ENCODE measurements at places on chromosomes 2 and 18. TPM values are rescaled to one million over a fixed set of nuclear protein-coding genes. Genes with fewer than 3 reads are reported as not detected.

Gene HOXD9
- 1.4 TPM for total RNA-seq

Gene SCG2
- 0.82 TPM for total RNA-seq

Gene CYP26B1
- total RNA-seq, result 12.8 TPM

Gene ADRA2B
- total RNA-seq, result 0.13 TPM

Gene SOX11
- not detected for total RNA-seq

Gene PLGLB2
- total RNA-seq, result not detected

Gene COL4A4
- 2.4 TPM for total RNA-seq

Gene KIAA2012
- not detected for total RNA-seq

Gene ATOH8
- total RNA-seq, result 10.5 TPM

Gene DSG1
- not detected for total RNA-seq

Gene MROH2A
- total RNA-seq, result 0.12 TPM

Gene SIGLEC15
- not detected for total RNA-seq

Gene CCDC150
- total RNA-seq, result 4.8 TPM

Gene C2orf80
- not detected for total RNA-seq

Gene CCDC141
- total RNA-seq, result not detected

Gene SLC5A7
- total RNA-seq, result not detected

Gene CRYBA2
- total RNA-seq, result not detected

Gene GPR35
- 0.65 TPM for total RNA-seq

Gene UGT1A10
- 0.49 TPM for total RNA-seq

Gene KCNIP3
- total RNA-seq, result 1.5 TPM

Gene BBS5
- 4.8 TPM for total RNA-seq

Gene FOXD4L1
- total RNA-seq, result 0.24 TPM

Gene C2orf66
- total RNA-seq, result 0.12 TPM

Gene IL1RN
- 0.38 TPM for total RNA-seq

Gene MC2R
- total RNA-seq, result not detected

Gene CELF4
- not detected for total RNA-seq

Gene GREB1
- 1.7 TPM for total RNA-seq

Gene AQP12A
- not detected for total RNA-seq

Gene SCN3A
- total RNA-seq, result not detected

Gene MATN3
- total RNA-seq, result 11.4 TPM

Gene DYSF
- total RNA-seq, result 0.55 TPM

Gene IL1B
- total RNA-seq, result 0.13 TPM

Gene EPAS1
- total RNA-seq, result 125 TPM

Gene ANKRD23
- total RNA-seq, result 2.3 TPM

Gene OSBPL6
- total RNA-seq, result 9.2 TPM

Gene B3GNT7
- 3.0 TPM for total RNA-seq

Gene TSPYL6
- total RNA-seq, result not detected

Gene AOX1
- total RNA-seq, result 4.3 TPM

Gene MERTK
- 1.5 TPM for total RNA-seq

Gene SFTPB
- 0.15 TPM for total RNA-seq

Gene CDKL4
- not detected for total RNA-seq

Gene SLC19A3
- total RNA-seq, result 2.3 TPM

Gene SAG
- not detected for total RNA-seq

Gene GNAL
- total RNA-seq, result 8.0 TPM

Gene SMYD1
- total RNA-seq, result not detected

Gene ZNF385B
- total RNA-seq, result 0.18 TPM

Gene LCT
- total RNA-seq, result 0.03 TPM

Gene TSN
- total RNA-seq, result 63.9 TPM

Gene PPP1R1C
- 1.9 TPM for total RNA-seq

Gene ACVR1C
- total RNA-seq, result 0.05 TPM
